ENCODE measurements at places on chromosomes 3 and 15.

DNA sequence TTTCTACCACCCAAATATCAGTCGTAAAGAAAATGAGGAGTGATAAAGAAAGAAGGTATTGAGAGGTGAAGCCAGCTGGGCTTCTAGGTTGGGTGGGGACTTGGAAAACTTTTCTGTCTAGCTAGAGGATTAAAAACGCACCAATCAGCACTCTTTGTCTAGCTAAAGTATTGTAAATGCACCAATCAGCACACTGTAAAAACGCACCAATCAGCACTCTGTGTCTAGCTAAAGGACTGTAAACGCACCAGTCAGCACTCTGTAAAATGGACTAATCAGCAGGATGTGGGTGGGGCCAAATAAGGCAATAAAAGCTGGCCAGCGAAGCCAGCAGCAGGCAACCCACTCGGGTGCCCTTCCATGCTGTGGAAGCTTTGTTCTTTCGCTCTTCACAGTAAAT, 13.0 kb upstream of the IQGAP1 start:
- H3K27ac ChIP-seq = no peak overlapping the region
- no peaks in the 10 kb centered on the region for H3K27me3 ChIP-seq
- H3K4me3 ChIP-seq = no peak overlapping the region
- H3K4me1 ChIP-seq = peaks cover 46% of the 10 kb centered on the region
- DNase-seq = no peak

DNA sequence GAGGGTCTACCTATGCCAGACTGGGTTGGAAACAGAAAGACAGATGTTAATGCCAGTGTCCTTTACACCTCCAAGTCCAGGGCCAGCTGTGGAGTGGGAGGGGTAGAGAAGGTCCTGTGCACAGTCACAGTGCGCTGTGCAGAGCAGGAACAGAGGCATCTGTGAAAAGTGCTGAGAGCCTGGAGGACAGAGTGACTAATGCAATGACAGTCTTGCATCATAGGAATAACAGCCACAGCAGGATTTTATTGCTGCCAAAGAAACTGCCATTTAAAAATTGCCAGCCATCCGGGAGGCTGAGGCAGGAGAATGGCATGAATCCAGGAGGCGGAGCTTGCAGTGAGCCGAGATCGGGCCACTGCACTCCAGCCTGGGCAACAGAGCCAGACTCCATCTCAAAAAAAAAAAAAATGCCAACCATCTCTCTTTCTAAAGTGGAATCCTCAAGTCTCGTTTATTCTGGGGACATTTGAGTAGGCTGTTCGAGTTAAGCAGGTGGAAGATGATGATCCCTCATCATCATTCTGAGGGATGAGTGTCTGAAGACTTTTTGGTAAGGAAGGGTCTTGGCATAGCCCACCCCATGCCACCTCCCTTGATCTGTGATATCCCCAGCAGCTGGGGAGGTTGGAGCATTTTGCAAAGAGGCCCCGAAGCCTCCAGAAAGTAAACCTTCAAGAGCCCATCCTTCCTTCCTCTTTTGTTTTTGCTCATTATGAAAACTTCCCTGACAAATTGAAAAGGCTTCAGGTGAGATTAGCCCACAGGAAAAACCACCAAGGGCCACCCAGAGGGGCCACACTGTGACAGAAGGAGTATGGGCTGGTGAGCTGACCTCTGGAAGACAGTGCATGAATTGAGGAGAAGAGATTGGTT, 7.7 kb downstream of the CCR2 start:
- H3K4me1 ChIP-seq = peaks cover 79% of the 10 kb centered on the region
- H3K4me3 ChIP-seq = no peak overlapping the region
- peak overlapping the region; percentile 17 for H3K27ac ChIP-seq
- H3K36me3 ChIP-seq = peaks cover 68% of the 10 kb centered on the region
- H3K27me3 ChIP-seq = peaks cover 18% of the 10 kb centered on the region

- H3K4me1 ChIP-seq = peaks cover 26% of the 10 kb centered on the region
- no peak overlapping the region for H3K4me3 ChIP-seq
- no peak for DNase-seq
- H3K36me3 ChIP-seq = no peaks in the 10 kb centered on the region
- H3K27ac ChIP-seq = no peak overlapping the region
These were observed 2.7 kb upstream of the STARD5 start for GRCh38 chr15:81326466-81327212.

DNA sequence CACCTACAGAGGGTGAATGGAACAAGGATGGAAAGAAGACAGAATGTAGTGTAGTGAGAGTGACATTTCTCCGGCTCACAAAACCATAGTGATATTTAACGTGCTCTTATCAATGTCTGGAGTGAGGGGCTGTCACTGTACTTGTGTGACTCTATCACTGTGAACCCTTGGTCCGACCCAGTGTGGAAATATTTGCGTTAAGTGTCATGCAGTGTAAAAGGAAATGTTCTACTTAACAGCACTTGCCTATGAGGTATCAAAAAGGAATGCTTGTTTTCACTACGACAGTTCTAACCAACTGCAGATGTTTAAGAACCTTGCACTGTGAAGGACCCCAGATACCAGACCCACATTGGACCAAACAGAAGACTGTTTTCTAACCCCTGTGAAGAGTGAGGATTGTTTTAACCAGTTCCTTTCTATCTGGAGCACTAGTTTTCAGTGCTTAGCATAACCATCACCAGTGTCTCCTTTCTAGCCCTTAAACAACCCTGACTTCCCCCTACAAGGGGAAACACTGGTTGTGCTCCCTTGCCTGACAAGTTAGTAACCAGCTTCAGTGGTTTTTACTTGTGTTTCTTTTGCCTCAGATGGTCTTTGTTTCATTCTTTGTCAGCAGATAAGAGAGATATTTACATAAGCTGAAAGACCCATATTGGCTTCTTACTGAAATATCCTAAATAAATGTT, 144.7 kb upstream of the ABHD17C start:
- no peak for DNase-seq
- H3K27me3 ChIP-seq = peaks cover 22% of the 10 kb centered on the region
- no peak overlapping the region for H3K27ac ChIP-seq
- no peaks in the 10 kb centered on the region for H3K36me3 ChIP-seq
- no peak overlapping the region for H3K4me3 ChIP-seq
- H3K4me1 ChIP-seq = no peaks in the 10 kb centered on the region

- no peaks in the 10 kb centered on the region for H3K36me3 ChIP-seq
- no peak overlapping the region for H3K4me3 ChIP-seq
- DNase-seq = no peak
- H3K4me1 ChIP-seq = peaks cover 14% of the 10 kb centered on the region
- peaks cover 34% of the 10 kb centered on the region for H3K27me3 ChIP-seq
- no peak overlapping the region for H3K27ac ChIP-seq
These were observed 62.5 kb upstream of the UBE2E1 start for GRCh38 chr3:23743141-23743784.

DNA sequence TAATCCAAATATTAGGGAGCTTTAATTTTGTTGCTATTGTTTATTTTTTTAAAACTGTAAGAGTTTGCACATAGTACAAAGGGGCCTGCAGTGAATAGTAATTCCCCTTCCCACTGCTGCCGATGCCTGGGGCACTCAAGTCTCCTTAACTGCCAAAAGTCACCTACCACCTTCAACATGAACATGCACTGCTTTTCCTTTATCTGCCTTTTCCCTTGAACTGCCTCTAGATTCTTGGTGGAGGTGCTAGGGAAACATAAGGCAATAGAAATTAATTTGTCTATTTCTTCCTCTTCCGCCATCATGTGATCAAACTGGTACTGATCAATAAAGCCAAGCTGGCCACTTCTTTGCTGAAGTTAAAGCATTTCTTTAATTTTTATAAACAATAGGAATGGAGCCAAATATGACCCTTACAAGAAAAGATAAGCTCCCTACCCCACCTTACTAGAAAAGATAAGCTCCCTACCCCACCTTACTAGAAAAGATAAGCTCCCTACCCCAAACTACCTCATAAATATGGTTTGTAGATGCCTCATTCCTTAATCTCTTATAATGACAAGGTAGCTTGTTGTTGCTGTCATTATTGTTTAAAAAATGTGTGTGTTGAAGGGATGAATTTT, 17.4 kb upstream of the ACAP2 start:
- no peak for DNase-seq
- no peak overlapping the region for H3K27ac ChIP-seq
- H3K4me1 ChIP-seq = peaks cover 12% of the 10 kb centered on the region

DNA sequence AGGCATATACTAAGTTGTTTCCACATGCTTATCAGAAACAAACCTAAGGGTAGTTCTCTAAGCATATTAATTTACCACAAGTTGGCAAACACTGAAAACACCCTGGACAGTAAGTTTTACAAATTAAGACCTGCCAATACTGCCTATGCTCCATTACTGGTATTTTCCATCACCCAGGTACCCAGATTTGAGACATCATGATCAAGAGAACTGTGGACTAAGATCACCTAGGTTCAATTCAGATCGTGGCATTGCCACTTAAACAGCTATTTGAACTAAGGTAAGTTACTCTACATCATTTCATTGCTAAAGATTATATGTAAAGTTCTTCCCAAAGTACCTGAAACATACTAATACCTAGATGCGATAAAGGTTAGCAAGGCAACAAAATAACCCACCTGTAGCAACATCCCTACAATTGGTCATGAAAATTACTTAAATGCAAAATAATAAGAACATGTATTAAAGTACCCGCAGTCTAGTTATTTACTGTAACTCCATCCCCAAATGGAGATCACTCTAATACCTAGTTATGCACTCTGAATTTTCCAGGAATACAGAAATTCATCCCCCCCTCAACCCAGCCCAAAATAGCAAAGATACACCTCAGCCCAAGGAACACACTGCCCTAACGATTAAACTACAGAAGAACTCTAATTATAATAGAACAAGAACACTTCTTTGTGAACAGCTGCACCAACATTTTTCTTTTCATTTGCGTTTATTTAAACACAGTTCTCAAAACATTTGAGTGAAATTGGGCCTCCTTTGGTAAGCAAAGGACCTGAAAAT, 21.6 kb downstream of the TRA2B start:
- H3K27ac ChIP-seq = no peak overlapping the region
- H3K4me3 ChIP-seq = no peak overlapping the region
- no peaks in the 10 kb centered on the region for H3K27me3 ChIP-seq
- peaks cover 1% of the 10 kb centered on the region for H3K4me1 ChIP-seq
- DNase-seq = no peak

GRCh38 chr3:5731100-5731499, 543.6 kb downstream of the EDEM1 start:
- no peaks in the 10 kb centered on the region for H3K4me1 ChIP-seq
- no peak for DNase-seq
- H3K27ac ChIP-seq = no peak overlapping the region
- no peak overlapping the region for H3K4me3 ChIP-seq
- H3K27me3 ChIP-seq = no peaks in the 10 kb centered on the region
- no peaks in the 10 kb centered on the region for H3K36me3 ChIP-seq

DNA sequence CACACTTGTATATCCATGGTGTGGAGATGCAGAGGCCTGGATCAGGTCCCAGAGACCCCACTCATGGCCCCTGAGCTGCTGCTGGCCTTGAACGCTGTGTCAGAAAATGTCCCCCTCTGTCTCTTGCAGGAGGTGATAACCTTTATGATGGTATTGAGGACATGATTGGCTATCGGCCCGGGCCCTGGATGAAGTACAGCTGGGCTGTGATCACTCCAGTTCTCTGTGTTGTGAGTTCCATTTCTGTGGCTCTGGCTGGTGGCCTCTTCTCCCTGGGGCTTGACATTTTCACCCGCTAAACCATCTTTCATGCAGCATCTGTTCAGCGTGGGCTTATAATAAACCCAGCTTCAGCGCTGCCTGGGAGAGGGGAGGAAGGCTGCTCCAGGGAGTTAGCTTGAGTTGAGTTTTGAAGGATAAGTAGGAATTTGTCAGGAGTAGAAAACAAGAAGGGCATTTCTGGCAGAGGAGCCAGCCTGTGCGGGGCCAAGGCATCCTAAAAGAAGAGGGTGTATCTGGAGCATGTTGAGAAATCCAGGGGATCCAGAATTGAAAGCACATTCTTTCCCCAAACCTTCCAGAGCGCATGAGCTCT, 61.1 kb downstream of the GRIP2 start:
- no peaks in the 10 kb centered on the region for H3K4me1 ChIP-seq
- no peaks in the 10 kb centered on the region for H3K27me3 ChIP-seq
- H3K4me3 ChIP-seq = no peak overlapping the region
- H3K36me3 ChIP-seq = peaks cover 35% of the 10 kb centered on the region
- no peak overlapping the region for H3K27ac ChIP-seq

- H3K4me1 ChIP-seq = no peaks in the 10 kb centered on the region
- no peak overlapping the region for H3K4me3 ChIP-seq
- H3K27me3 ChIP-seq = peaks cover 3% of the 10 kb centered on the region
- H3K36me3 ChIP-seq = no peaks in the 10 kb centered on the region
These were observed 52.2 kb downstream of the ABI3BP start for GRCh38 chr3:100941041-100941440.

- H3K36me3 ChIP-seq = peaks cover 61% of the 10 kb centered on the region
- H3K4me3 ChIP-seq = no peak overlapping the region
- no peak for DNase-seq
- H3K27me3 ChIP-seq = no peaks in the 10 kb centered on the region
- no peak overlapping the region for H3K27ac ChIP-seq
These were observed 17.8 kb downstream of the RUBCN start for GRCh38 chr3:197718891-197719290.

- H3K4me3 ChIP-seq = no peak overlapping the region
- H3K27me3 ChIP-seq = no peaks in the 10 kb centered on the region
- peaks cover 11% of the 10 kb centered on the region for H3K4me1 ChIP-seq
- H3K36me3 ChIP-seq = no peaks in the 10 kb centered on the region
- H3K27ac ChIP-seq = no peak overlapping the region
These were observed 25.5 kb upstream of the HACD2 start for GRCh38 chr3:123610331-123610730.

GRCh38 chr15:88440021-88440420, 27.2 kb downstream of the MRPL46 start:
- H3K27me3 ChIP-seq = peaks cover 32% of the 10 kb centered on the region
- H3K4me1 ChIP-seq = peaks cover 2% of the 10 kb centered on the region
- no peak overlapping the region for H3K4me3 ChIP-seq
- no peak for DNase-seq
- no peak overlapping the region for H3K27ac ChIP-seq
- no peaks in the 10 kb centered on the region for H3K36me3 ChIP-seq

GRCh38 chr15:84391191-84391590, 155.6 kb downstream of the GOLGA6L4 start:
- H3K36me3 ChIP-seq = no peaks in the 10 kb centered on the region
- no peak for DNase-seq
- H3K27me3 ChIP-seq = peaks cover 9% of the 10 kb centered on the region
- no peak overlapping the region for H3K4me3 ChIP-seq
- no peaks in the 10 kb centered on the region for H3K4me1 ChIP-seq

GRCh38 chr15:76084256-76084655, 24.5 kb downstream of the TMEM266 start:
- no peaks in the 10 kb centered on the region for H3K4me1 ChIP-seq
- H3K36me3 ChIP-seq = no peaks in the 10 kb centered on the region
- no peak for DNase-seq
- no peak overlapping the region for H3K27ac ChIP-seq
- H3K27me3 ChIP-seq = peaks cover 25% of the 10 kb centered on the region
